Activated naive CD4-positive, alpha-beta T cell (primary cell): ENCODE measurements at places on chromosomes 1 and 21.

GRCh38 chr1:194062526-194062925 is 876.1 kb upstream of the B3GALT2 start:
- DNase-seq: no peak

- DNase-seq: no peak
These were observed 106.1 kb downstream of the PTGER3 start for GRCh38 chr1:70941563-70941962.

- DNase-seq: no peak
These were observed 252.5 kb upstream of the C1orf105 start for GRCh38 chr1:172167796-172168596.

GRCh38 chr1:57282411-57282810 is 141.4 kb downstream of the DAB1 start:
- DNase-seq: no peak

DNA sequence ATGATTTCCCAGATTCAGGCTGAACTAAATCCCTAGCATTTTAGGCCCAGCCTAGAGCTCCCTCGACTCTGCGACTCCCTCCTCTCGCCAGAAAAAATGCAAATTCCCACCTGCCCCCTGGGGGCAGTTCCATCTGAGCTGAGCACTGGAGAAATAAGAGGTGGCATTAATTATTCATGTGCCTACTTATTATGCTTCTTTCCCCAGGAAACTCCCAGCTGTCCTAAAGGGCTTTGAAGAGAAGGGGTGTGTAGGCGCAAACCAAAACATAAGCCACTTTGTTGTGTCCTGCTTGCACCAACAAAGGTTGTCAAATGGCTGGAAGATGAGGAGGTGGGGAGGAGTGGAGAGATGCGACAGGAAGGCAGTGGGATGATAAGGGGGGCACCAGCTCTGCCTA is 41.4 kb upstream of the GOLT1A start:
- no peak for DNase-seq

DNA sequence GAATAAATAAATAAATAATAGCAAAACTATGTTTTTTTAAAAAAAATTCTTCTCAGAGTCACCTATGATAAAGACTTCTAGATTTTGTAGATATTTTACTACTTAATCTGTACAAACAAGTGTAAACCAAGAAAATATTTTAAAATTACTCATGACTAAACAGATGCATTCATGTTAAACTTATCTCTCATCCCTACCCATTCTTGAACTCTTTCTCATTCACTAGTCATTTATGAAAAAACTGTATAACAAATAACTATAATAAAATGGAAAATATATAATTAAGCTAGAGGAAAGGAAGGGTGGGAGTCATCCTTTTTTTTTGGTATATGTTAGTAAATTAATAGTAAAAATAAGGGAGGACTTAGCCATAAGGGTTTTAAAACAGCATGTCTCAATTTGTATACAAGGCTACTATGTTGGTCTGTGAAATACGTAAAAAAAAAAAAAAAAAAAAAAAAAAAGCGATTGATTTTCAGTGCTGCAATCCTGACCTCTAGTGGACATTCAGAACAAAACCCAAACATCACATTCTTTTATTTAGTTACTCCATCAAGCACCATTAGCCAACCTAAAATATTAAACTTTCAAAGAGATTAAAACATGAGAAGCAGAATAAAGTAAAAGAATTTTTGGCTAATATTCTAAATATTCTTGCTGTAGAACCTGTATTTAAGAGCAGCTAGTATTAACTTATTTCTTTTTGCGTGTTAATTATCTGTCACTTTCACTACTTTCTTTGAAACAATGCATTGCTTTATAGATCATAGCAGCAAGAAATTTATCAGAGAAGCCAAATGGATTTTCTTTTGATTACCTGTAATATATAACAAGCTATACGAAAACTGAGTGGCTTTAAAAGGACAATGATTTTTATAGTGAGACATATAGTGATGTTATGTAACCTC is 255.8 kb upstream of the CACYBP start:
- DNase-seq: no peak

- no peak for DNase-seq
These were observed 78.5 kb upstream of the KCND3 start for GRCh38 chr1:112067989-112068388.
